ENCODE measurements at places on chromosomes 11 and 22. TPM values are rescaled to one million over a fixed set of nuclear protein-coding genes. Genes with fewer than 3 reads are reported as not detected.

Gene OR5A1
- total RNA-seq = not detected

Gene PRAME
- total RNA-seq = not detected

Gene OR52A1
- total RNA-seq = not detected

Gene DAGLA
- 2.5 TPM for total RNA-seq

Gene SPDYC
- not detected for total RNA-seq

Gene KRTAP5-11
- not detected for total RNA-seq

Gene P2RY2
- not detected for total RNA-seq

Gene RFPL1
- total RNA-seq = not detected

Gene TPH1
- 0.08 TPM for total RNA-seq

Gene TRIM48
- total RNA-seq = not detected

Gene C11orf87
- total RNA-seq = not detected

GRCh38 chr22:49021131-49021925 is 806.3 kb downstream of the BRD1 start:
- no peaks in the 10 kb centered on the region for H3K36me3 ChIP-seq
- H3K27me3 ChIP-seq = peaks cover 78% of the 10 kb centered on the region
- H3K4me1 ChIP-seq = no peaks in the 10 kb centered on the region
- no peak overlapping the region for H3K4me3 ChIP-seq
- DNase-seq = no peak

- no peak overlapping the region for H3K27ac ChIP-seq
- no peaks in the 10 kb centered on the region for H3K36me3 ChIP-seq
- no peak overlapping the region for H3K4me3 ChIP-seq
- H3K27me3 ChIP-seq = no peaks in the 10 kb centered on the region
- no peak for DNase-seq
Measured at GRCh38 chr11:134666273-134667174, 254.5 kb upstream of the B3GAT1 start.

DNA sequence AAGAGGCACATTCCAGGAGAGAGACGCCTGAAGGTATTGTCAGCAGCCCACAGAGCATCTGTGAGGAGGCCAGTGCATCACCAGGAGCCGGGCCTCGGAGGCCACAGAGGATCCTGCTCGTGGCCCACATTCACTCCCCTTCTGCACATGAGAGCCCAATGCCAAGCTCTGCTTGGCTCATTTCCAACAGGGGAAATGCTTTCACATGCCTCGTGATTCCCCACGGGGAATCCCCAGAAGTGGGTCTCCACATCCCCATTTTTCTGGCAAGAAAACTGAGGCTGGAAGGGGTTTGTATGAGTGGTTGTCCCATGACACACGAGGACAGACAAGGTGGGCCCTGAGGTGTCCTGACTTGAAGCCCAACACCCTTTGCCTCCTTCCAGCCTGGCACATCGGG is 34.4 kb downstream of the TP53I11 start:
- DNase-seq = no peak
- H3K27me3 ChIP-seq = no peaks in the 10 kb centered on the region
- no peak overlapping the region for H3K27ac ChIP-seq
- H3K36me3 ChIP-seq = 0 out of 2 replicates have a peak, but pooled peaks cover 3% of the 10 kb centered on the region
- H3K4me3 ChIP-seq = no peak overlapping the region

DNA sequence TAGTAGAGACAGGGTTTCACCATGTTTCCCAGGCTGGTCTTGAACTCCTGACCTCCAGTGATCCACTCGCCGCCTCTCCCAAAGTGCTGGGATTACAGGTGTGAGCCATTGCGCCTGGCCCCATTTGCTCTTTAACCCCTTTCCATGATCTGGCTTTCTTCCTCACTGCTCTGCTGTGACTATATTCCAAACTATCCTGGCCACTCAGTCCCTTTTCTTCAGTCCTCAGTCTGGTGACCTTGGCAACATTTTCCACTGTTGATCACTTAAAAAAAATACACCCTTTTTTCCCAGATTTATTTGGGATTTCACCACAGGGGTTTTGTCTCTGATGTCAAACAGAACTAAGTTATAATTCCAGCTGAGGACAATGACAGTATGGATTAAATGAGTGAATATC is 24.5 kb downstream of the MMP20 start:
- no peak overlapping the region for H3K4me3 ChIP-seq
- no peak for DNase-seq
- H3K4me1 ChIP-seq = peaks cover 41% of the 10 kb centered on the region
- H3K27me3 ChIP-seq = no peaks in the 10 kb centered on the region
- no peaks in the 10 kb centered on the region for H3K36me3 ChIP-seq
- no peak overlapping the region for H3K27ac ChIP-seq

DNA sequence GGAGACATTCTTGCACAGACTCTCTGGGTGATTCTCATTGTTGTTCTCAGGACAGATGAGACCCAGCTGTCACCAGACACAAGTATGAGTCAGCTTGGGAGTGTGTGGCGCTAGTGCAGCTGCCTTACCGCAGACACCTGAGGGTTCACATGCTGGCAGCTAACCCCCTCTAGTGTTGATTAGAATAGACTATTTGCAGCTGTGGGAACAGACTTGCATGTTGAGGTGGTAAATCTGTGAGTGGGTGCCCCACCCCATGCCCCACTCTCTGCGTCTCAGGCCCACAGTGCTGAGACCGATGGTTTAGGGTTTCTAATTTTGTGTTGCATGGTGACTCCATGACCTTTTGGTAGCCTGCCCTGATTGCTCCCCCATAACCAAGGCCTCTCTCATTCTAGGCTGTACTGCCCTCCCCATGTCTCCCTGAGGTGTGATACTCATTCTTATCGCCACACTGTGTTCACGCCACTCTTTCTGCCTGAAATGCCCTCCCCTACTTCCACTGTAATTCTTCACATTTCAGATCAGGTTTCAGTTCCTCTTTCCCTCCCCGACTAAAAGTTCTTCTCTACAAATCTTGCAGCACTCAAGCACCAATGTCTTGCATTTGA is 73.7 kb upstream of the KIRREL3 start:
- H3K4me1 ChIP-seq = peaks cover 22% of the 10 kb centered on the region
- H3K27ac ChIP-seq = peak overlapping the region; percentile 24
- DNase-seq = peak; percentile 77
- no peaks in the 10 kb centered on the region for H3K36me3 ChIP-seq
- no peaks in the 10 kb centered on the region for H3K27me3 ChIP-seq
- H3K4me3 ChIP-seq = no peak overlapping the region

GRCh38 chr22:22407061-22407460 is 101.5 kb downstream of the ZNF280B start:
- no peak overlapping the region for H3K27ac ChIP-seq
- DNase-seq = no peak
- H3K4me3 ChIP-seq = no peak overlapping the region
- no peaks in the 10 kb centered on the region for H3K27me3 ChIP-seq
- no peaks in the 10 kb centered on the region for H3K36me3 ChIP-seq

DNA sequence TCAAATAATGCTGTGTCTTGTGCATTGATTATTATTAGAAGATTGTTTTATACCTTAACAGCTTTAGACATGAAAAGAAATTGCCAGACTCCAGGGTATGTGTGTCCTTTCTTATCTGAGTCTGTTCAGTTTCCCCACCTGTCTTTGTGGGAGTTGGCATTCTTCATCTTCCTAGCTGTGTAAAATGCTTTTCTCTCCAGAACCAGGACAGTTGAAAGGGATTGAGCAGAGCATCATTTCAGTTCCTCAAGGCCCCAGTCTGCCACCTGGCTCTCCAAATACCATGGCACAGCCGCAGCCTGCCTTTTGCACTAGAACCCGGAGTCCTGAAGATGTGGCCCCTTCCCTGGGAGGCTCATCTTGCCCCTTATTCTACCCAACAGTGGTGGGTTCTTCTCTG is 851.9 kb downstream of the NTM start:
- H3K4me3 ChIP-seq = no peak overlapping the region
- no peak for DNase-seq
- no peaks in the 10 kb centered on the region for H3K36me3 ChIP-seq
- no peaks in the 10 kb centered on the region for H3K27me3 ChIP-seq
- H3K27ac ChIP-seq = no peak overlapping the region
- no peaks in the 10 kb centered on the region for H3K4me1 ChIP-seq

DNA sequence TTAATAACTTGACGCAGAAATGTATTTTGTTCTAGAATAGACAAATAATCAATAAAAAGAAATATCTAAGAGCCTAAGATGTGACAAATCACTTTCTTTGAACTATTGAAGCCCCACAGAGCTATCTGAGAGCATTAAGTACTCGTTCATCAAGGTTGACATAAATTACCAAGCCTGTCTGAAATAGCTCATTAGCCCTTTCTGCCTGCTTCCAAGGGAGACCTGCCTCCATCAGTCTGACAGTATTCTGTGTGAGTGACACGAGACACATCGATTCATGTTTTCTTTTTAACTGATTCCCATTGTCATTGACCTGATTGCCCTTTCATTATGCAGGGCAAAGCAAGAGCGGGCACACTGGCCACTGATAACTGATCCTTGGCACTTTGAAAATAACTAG is 347.5 kb downstream of the KCNA4 start:
- no peak overlapping the region for H3K27ac ChIP-seq
- no peak for DNase-seq
- H3K4me1 ChIP-seq = no peaks in the 10 kb centered on the region
- H3K27me3 ChIP-seq = no peaks in the 10 kb centered on the region

GRCh38 chr11:10023212-10023611 is 270.8 kb downstream of the SBF2 start:
- peaks cover 16% of the 10 kb centered on the region for H3K4me1 ChIP-seq
- no peaks in the 10 kb centered on the region for H3K36me3 ChIP-seq
- no peak for DNase-seq
- no peak overlapping the region for H3K27ac ChIP-seq

DNA sequence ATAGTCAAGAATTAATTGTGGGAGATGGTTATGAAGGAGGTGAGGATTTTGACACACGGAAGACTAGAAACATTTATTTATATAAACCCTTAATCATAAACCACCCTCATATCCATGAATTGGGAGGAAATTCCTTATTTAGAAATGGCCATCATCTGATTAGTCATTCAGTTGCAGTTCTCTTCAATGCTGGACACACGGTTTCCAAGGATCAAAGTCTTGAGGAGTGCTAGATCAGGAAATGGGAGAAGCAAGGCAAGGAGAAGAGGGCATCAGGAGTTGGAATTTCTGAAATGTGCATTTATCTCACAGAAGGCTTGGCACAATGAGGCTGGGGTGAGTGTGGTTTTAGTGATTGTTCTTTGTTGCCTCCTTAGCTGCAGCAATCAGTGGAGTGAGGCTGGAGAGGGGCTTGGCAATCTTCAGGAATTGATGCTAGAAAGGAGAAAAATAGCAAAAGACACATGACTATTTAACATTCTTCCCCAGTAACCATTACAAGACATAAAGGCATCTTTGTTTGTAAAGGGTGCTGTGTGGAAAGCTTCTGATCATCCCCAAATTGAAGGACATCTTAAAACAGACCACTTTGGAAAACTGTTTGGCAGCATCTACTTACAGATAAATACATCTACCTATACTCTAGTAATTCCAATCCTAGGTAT is 21.6 kb upstream of the GDPD4 start:
- no peak for DNase-seq
- H3K36me3 ChIP-seq = peaks cover 11% of the 10 kb centered on the region
- no peak overlapping the region for H3K27ac ChIP-seq
- H3K4me1 ChIP-seq = no peaks in the 10 kb centered on the region
- no peak overlapping the region for H3K4me3 ChIP-seq

- DNase-seq = no peak
- no peak overlapping the region for H3K4me3 ChIP-seq
- no peaks in the 10 kb centered on the region for H3K27me3 ChIP-seq
- no peak overlapping the region for H3K27ac ChIP-seq
- H3K36me3 ChIP-seq = no peaks in the 10 kb centered on the region
- peaks cover 32% of the 10 kb centered on the region for H3K4me1 ChIP-seq
Measured at GRCh38 chr11:64055077-64055476, 19.3 kb downstream of the FLRT1 start.

DNA sequence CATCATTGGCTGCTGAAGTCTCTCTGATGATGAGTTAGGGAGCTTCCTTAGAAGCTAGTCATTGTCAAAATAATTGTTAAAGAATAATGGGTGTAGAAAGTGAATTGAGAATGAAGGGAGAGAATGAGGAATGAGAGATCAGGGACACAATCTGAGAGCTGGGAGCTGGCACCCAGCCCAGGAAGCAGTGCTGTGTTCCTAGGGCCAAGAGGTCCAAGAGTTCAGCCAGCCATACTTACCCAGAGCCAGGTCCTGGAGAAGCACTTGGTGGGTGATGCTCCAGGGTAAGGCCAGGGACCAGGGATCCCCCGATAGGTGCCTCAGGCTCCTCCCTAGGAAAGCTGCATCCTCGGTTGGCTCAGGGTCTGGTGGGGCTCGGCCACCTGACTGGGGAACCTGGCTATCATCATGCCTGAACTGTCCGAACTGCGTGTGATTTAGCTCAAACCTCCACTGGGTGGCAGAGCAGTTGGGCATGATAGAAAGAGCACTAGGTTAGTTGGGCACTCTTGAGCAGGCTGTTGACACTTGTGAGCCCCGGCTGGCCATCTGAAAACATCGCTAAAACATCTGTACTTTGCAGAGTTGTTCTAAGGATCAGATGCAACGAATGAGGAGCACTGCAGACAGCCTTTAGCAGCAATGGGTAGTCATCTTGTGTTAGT is 123.9 kb upstream of the NCAM1 start:
- H3K27ac ChIP-seq = no peak overlapping the region
- no peaks in the 10 kb centered on the region for H3K36me3 ChIP-seq
- no peak overlapping the region for H3K4me3 ChIP-seq
- H3K4me1 ChIP-seq = no peaks in the 10 kb centered on the region

GRCh38 chr11:82765466-82766034 is 31.9 kb upstream of the FAM181B start:
- no peak overlapping the region for H3K4me3 ChIP-seq
- no peaks in the 10 kb centered on the region for H3K36me3 ChIP-seq
- DNase-seq = no peak

DNA sequence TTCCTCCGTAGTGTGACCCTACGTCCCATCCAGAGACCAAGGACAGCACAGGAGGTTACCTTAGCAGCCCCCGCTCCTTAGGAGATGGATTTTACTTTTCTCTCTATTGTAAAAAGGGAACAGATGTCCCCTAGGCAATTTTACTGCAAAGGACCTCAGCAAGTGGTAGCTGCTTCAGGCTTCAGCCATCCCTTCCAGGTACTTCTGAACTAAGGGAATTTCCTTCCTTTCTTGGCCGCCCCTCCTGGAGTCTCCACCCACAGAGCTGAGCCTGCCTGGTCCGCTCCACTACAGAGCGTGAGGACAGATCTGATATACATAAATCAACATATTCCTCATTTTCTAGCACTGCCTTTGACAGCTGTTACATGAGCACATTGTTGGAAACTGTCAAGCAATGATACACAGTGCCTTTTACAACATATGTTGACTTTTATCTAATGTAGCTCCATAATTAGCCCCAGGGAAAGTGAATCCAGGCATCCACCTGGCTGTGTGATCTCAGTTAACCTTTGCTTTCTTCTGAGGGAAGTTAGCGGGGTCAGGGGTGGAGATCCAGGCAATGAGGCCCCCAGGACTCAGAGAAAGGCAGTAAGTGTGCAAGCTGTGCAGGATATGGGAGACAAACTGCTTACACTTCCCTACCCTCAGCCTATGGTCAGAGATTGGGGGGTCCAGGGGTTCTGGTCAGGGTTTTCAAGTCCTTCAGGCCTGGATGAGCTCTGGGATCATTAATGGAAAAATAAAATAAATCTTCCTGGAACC is 51.9 kb downstream of the SPATA19 start:
- H3K4me1 ChIP-seq = no peaks in the 10 kb centered on the region
- no peak overlapping the region for H3K4me3 ChIP-seq
- H3K27ac ChIP-seq = no peak overlapping the region
- no peak for DNase-seq
- no peaks in the 10 kb centered on the region for H3K36me3 ChIP-seq

All from SJCRH30 (cell line).